T47D (cell line): ENCODE measurements at places on chromosomes 6 and 20.

DNA sequence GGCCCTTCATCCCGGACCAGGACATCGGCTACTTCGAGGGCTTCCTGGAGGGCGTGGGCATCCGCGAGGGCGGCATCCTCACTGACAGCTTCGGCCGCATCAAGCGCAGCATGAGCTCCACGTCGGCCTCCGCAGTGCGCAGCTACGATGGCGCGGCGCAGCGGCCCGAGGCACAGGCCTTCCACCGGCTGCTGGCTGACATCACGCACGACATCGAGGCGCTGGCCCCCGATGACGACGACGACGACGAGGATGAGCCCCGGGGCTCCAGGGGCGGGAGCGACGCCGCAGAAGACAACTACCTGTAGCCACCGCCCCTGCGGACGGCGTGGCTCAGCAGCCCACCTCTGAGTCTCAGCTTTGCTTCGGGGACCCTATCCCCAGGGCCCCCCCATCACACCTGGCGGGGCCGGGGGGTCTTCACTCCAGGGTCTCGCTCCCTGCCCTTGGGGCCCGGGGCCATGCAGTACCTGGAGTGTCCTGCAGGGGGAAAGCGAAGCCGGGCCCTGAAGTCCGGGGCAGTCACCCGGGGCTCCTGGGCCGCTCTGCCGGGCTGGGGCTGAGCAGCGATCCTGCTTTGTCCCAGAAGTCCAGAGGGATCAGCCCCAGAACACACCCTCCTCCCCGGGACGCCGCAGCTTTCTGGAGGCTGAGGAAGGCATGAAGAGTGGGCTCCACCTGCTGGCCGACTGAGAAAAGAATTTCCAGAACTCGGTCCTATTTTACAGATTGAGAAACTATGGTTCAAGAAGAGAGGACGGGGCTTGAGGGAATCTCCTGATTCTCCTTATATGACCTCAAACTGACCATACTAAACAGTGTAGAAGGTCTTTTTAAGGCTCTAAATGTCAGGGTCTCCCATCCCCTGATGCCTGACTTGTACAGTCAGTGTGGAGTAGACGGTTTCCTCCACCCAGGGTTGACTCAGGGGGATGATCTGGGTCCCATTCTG lies 20.8 kb upstream of the HCK start:
- DNase-seq: peak; percentile 81

DNA sequence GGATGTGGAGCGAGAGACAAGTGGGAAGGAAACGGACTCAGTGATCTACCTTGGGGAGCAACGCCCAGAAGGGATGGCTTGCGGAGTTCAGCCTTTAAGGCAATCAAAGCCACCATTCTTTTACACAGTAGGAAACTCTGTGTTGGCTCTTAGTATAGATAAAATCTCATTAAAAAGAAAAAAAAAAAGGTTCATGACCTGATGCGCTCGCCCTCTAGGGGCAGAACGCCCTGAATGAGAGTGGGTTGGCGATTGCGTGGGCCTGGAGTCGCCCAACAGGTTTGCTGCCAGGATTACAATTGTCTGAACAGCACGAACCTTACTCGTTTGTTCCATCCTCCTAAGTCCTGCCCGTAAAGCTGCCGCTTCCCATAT lies 1.2 kb downstream of the TPD52L1 start:
- peak; percentile 78 for DNase-seq

- DNase-seq: peak; percentile 71
Measured at GRCh38 chr20:46132705-46133120, 14.6 kb downstream of the CD40 start.

- no peak for DNase-seq
Measured at GRCh38 chr20:39752262-39752876, 790.2 kb downstream of the DHX35 start.

DNA sequence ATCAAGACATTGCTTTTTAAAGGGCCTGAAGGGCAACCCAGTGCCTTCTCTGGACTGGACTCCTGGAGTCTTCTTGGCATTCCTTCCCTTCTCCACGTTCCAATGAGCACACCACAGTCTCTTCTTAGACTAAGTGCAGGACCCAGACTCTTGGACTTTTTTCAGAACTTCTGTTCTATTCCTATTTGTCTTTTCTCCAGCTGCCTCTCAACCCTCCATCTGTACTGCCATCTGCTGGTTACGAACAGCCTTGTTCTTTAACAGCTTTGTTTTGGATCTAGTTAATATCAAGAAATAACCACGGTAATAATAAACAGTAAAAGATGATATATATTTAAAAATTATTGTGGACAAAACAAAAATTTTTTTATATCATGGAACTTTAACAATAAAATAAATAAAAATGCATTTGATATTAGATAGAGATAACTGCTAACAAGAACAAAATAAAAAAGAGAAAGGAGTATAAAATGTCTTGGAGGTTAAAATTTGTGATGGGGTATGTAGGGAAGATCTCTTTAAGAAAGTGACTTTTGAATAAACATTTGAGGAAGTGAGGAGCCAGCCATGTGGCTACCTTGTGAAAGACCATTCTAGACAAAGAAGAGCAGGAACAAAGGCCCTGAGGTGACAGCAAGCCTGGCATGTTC lies 105.1 kb upstream of the HCRTR2 start:
- peak; percentile 68 for DNase-seq

DNA sequence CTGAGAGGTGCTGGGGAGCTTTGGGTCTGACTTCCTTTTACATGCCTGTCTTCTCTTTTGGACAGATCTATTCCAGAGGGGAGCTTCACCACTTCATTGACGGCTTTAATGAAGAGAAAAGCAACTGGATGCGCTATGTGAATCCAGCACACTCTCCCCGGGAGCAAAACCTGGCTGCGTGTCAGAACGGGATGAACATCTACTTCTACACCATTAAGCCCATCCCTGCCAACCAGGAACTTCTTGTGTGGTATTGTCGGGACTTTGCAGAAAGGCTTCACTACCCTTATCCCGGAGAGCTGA lies 13.1 kb downstream of the PRDM1 start:
- no peak for DNase-seq

- DNase-seq: no peak
Measured at GRCh38 chr6:43803783-43804549, 34.0 kb downstream of the VEGFA start.

- no peak for DNase-seq
Measured at GRCh38 chr20:20002101-20002998, 14.8 kb upstream of the NAA20 start.

GRCh38 chr20:49712118-49712517 lies 1.6 kb downstream of the B4GALT5 start:
- no peak for DNase-seq
